ENCODE measurements at places on chromosomes 12 and 14.

DNA sequence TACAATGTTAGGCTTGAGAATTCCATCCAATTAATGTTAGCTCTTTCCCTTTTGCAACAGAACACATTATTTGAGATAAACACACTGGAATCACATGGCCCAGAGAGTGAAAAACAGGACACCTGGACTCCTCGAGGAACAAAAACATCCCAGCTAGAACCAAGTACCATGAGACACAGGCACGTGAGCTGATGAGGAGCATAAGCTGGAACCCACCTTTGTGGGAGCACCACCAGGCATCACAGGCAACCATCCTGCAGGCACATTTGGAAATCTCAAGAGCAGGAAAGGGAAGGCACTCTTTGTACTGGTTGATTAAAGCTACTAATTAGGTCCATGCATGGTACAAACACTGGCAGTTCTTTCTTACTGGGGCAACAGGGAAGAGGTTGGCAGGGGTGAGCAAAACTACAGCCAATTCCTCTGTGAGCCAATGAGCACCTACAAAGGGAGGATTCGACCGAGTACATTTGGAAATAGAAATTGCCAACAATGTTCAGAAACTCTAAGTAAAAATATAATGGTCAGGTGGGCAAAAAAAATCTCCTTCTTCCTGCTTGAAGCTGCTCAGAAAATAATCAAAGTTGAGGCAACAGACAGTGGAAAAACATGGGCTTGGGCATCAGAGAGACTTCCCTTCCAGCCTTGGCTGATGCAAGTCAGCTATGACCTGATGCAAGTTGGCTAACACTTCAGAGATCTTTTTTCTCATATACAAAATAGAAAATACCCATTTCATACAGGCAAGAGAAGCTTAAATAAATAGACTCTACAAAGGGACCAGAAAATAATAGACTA, 216.7 kb downstream of the NUAK1 start:
- no peak for DNase-seq

- DNase-seq, result peak; percentile 19
Measured at GRCh38 chr14:77375973-77376770, 722 bp downstream of the TMED8 start.

GRCh38 chr14:32226056-32226455, 23.0 kb upstream of the RNU6-8 start:
- DNase-seq, result no peak

- DNase-seq, result no peak
Measured at GRCh38 chr12:29733060-29733459, 50.7 kb downstream of the TMTC1 start.

GRCh38 chr14:90503582-90503981, 106.8 kb downstream of the CALM1 start:
- DNase-seq, result no peak

DNA sequence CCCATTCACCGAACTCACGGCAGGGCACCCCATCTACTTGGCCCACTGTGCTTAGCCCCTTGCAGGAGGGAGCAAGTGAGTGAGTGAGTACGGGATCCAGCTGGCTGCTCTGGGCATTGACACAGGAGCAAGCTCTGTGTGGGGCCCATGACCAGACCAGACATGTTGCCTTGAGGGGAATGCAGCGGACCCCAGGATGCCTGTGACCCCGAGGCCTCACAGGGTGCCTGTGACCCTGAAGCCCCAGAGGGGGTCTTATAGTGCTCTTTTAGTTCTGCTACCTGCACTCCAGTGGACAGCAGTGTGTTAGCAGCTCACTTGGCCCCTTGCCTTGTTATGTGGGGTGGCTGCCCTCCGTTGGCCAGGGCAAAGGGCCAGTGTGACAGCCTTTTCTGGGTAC, 255.8 kb downstream of the ETNK1 start:
- DNase-seq, result no peak

- DNase-seq, result peak; percentile 55
Measured at GRCh38 chr12:52243856-52244614, 11.0 kb downstream of the KRT7 start.

- no peak for DNase-seq
Measured at GRCh38 chr12:127106041-127106440, 1160.9 kb upstream of the TMEM132C start.

DNA sequence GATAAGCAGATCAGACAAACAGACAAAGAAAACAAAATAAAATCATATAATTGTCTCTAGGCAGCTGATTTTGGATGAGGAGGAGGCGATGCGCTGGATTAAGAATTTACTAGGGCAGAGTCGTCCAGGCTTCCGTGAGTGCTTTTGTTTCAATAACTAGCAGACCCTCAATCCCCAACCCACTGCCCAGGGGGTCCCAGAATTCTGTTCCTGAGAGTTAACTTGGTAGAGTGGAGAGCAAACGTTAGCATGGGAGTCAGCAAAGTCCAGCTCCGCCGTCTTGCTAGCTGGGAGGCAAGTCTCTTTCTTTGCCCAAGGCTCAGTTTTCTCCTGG, 95.5 kb upstream of the TBX5 start:
- no peak for DNase-seq

DNA sequence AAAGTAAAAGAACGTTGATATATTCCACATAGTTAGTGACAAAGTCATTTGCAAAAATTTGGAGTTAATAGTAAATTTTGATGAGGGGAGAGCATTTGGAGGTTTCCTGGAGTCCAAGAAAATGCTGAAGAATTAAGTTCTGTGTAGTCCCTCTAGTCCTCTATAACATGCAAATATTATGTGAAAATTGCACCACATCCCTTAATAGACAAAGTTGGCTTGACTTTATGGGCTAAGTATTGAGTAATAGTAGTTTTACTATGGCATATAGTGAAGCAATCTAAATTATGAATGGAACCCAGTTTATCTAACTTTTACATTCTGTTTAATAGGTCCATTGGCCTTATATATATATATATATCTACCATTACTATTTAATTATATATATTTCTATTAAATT, 66.4 kb upstream of the DCN start:
- no peak for DNase-seq

DNA sequence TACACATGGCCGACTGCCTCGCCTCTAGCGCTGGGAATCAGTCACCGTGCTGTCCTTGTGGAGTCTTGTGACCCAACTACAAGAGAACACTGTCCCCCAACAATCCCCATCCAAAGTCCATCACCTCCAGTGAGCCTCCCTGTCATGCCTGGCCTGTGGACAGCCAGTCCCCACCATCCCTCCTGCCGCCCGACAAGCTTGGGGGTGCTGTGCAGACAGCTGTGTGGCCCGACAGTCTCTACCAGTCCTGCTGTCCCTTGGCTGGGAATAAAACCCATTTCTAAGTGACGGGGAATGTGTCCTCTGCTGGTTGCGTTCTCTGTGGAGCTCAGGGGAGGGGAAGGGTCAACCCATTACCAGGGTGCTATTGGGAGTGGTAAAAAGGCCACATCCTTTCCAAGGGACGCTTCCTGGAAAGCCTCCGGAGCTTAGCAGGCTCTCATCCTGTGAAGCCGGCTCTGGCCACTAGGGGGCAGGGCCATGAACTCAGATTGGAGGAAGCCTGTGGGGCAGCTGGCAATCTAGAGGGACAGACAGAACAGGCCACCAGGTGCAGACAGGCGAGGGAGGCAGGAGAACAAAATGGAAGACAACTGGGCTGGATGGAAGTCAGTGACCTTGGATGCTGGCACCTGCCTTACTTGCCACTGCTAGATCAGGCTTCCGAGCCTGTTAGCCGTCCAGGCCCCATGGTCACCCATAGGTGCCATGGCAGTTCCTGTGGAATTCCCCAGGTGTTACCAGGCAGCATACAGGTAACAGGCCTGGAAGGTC, 12.0 kb upstream of the BLTP3B start:
- peak; percentile 72 for DNase-seq

DNA sequence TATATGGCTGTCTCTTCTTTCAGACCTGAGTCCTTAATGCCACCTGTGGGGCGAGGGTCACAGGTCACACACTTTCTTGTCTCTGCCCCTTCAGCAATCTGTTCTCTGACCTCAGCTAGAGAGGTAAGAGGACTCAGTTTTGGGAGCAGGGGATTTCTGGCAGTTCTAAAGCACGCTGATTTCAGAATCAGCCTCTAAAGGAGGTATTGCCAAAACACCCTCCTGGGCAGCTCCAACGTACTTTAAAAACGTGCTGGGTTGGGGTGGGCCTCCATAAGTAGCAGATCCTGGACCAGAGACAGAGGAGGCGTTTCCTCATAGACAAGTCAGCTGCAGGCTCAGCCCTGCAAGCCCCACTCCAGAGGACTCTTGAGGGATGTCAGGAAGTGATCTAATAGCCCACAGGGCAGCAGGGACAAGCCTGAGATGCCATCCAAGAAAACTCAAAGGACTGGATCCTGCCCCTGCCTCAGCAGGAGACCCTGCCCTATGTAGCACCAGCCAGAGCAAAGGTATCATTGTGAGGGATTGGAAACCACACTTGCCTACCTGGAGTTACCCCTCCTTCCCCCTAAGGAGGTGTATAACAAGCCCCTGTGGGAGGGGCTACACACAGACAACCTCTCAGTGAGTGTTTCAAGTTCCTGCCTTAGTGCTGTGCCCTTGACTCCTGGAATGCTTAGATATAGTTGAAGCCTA, 8.5 kb downstream of the CTDSP2 start:
- no peak for DNase-seq

DNA sequence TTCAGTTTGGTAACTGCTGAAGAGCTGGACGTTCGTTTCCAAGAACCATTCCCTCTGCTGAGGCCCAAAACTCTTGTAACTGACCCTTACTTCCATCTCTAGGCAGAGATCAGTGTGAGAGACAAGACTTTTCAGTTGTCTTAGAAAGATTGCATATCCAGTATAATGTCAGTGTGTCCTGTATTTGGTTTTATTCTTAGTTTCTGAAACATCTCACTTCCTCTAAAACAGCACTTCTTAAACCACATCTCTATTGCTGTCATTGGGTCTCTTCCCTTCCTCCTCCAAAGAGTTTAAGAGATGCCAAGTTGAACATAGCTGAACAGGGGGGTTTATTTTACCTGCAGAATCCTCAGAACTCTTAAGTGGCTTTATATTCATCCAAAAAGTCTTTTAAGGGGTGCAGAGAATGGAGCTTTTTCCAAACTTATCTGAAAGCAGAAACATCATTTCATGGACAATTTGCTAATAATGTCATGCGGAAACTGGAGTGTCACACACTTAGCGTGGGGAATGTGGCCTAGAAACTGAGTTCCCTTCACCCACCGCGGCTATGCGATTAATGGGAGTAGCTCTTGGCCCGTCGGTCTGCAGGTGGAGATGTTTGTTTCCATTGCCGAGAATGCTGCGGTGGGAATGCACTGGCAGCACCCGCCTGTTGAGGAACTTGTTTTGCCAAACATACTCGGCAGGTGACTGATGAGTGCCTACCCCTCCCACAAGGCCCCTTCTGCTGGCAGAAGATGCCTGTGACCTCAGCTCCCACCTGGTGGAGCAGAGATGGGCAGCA, 148.2 kb downstream of the ADGRD1 start:
- no peak for DNase-seq

- DNase-seq, result no peak
Measured at GRCh38 chr12:11658791-11659190, 9.3 kb downstream of the ETV6 start.

GRCh38 chr14:43877351-43877960, 629.6 kb downstream of the FSCB start:
- no peak for DNase-seq

- DNase-seq, result no peak
Measured at GRCh38 chr14:89202413-89203190, 214.4 kb downstream of the FOXN3 start.

DNA sequence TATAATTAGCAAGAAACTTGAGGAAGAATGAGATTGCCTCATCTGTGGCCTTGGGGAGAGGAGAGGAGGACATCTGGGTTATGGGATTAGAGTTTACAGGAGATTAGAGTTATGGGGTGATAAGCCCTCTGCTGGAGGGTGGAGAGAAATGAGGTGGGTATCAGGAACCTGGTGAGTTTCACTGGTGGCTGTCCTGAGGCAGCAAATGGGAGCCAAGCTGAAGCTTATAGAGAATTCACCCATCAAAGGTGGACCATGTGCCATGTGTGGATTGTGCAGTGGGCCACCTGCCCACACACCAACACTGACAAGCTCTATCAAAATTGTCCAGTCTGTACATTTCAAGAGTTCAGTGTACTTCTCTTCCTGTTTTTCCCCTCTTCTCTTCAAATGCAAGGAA, 135.3 kb downstream of the AEBP2 start:
- no peak for DNase-seq

DNA sequence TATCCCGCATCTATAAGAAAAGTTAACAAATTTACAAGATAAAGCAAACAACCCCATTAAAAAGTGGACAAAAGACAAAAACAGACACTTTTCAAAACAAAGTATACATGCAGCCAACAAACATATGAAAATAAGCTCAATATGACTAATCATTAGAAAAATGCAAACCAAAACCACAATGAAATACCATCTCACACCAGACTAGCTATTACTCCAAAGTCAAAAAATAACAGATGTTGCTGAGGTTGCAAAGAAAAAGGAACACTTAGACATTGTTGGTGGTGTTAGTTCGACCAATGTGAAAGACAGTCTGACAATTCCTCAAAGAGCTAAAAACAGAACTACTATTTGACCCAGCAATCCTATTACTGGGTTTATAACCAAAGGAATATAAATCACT, 968.6 kb upstream of the USP15 start:
- DNase-seq, result no peak

DNA sequence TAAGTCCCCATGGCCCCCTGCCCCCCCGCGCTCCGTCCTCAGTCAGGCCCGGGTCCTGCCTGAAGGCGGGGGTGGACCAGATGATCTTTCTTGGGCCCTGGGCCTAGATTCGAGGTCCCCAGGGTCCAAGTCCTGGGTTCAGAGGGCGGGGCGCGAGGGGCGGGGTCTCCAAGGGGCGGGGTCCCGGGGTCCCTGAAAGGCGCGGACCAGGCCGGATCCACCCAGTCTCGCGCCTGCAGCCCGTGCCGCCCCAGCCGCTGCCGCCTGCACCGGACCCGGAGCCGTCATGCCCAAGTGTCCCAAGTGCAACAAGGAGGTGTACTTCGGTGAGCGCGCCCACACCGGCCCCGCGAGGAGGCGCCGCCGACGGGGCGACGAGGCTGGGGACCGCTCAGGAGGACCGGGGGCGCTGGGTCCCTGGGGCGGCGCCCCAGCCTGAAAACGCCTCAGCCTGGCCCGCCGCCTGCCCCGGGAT, 325 bp downstream of the CRIP1 start:
- DNase-seq, result no peak

DNA sequence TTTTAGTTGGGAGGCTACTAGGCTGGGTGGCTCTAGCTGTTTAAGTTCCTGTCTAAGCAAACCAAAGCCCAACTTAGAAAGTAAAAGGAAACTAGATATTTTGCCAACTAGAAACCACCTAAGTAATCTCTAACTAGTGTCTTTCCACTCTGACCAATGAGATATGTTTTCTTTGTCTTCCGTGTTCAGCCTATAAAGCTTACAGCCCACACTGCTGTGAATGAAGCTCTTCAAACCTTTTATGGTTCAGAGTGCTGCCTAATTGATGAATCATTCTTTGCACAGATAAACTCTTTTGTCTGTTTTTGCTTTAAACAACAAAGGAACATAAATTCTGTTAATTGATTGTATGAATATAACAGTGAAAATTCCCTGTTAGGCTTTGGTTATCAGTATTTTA, 66.1 kb downstream of the FUT8 start:
- DNase-seq, result no peak

DNA sequence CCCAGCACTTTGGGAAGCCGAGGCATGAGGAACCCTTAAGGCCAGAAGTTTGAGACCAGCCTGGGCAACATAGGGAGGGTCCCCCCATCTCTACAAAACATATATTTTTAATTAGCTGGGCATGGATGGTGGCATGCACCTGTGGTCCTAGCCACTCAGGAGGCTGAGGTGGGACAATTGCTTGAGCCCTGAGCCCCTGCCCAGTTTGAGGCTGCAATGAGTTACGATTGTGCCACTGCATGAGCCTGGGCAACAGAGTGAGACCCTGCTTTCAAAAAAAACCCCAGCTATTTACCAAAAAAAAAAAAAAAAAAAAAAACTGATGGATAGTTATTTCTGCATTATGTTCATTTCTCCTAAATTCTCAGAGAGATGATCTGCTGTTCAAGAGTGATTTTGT, 230.0 kb downstream of the SOX5 start:
- DNase-seq, result no peak
